Hypothalamus (tissue), 51 donors: ENCODE measurements at places on chromosomes 4 and X.

- no peak for DNase-seq
Measured at GRCh38 chr4:36278789-36279188, 2.6 kb upstream of the DTHD1 start.

DNA sequence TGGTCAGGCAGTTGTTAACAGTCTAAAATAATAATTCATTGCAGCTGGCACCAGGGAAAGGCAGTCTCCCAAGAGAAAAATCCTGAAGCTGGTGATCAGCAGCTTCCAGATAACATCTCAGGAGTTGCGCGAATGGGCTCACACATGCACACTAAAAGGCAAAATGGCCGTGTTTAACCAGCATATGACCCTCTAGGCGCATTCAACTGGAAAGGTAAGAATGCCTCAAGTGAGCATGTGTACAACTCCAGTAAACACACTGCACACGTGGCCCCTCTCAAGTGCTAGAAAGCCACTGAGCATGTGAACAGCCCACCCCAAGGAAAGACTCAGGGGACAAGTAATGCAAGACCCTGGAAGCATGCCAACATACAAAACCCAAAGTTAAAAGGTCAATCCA, 33.1 kb downstream of the STPG2 start:
- no peak for DNase-seq

DNA sequence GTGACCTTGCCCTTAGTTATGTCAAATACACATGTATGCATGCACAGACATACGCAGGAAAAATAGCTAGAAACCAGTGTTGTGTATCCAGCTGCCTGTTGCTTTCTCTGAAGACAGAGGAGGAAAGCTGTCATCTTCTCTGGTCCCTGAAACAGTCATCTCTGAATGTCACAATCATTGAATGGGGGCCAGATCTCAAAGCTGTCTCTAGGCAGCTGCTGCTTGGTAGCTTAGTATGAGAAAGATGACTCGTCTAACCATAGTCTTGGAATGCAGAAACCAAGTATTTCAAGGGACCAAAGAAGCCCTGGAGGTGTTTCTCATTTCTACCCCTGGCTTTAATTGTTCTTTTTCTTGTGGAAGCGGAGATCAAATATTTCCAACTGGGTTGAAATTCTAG, 4.0 kb downstream of the GRIA3 start:
- DNase-seq = no peak

DNA sequence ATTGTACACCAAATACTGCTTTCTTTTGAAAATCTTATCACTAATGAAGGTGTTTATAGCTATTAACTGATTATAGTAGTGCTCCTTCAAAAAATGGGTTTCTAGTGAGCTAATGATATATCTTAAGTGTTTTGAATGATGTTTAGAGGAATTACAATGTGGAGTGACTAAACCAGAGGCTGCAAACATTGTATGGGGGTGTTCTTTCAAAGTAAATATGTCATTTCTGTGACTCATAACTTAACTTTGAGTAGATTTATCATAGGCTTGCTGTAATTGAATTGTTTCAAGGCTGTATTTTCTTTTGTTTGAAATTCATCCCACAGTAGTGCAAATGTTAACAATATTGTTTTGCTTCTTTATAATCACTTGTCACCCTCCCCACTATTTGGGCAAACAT, 141.6 kb downstream of the IL1RAPL2 start:
- DNase-seq = no peak

- DNase-seq = no peak
Measured at GRCh38 chr4:39228377-39228776, 46.0 kb downstream of the WDR19 start.

DNA sequence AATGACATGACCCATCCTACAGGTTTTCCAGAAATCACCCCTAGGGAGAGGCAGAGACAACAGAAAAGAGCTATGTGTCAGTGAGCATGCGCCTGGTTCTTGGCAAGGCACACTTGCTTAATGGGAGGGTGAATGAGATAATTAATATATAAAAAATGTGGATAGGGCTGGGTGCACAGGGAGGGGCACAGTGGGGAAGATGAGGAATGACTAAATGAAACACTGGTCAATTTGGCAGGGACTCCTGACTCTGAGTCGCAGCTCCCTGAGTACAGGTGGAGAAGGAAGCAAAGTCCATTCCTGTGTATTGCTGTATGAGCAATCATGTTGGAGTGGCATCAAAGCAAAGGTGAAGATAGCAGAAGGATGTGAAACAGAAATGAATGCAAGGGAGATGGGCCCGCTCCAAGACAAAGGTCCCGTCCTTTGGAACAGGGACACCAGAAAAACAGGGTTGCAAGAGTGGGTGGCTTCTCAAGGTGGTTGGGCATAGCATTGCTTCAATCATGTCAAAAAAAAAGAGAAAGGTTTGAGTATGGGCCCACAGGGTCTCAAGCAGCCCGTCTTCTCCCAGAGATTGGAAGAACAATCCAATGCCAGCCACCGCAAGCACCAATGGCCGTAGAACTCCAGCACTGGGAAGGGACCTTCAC, 278.4 kb upstream of the AGTR2 start:
- no peak for DNase-seq

- DNase-seq = no peak
Measured at GRCh38 chr4:83864097-83864817, 328.3 kb downstream of the GPAT3 start.

DNA sequence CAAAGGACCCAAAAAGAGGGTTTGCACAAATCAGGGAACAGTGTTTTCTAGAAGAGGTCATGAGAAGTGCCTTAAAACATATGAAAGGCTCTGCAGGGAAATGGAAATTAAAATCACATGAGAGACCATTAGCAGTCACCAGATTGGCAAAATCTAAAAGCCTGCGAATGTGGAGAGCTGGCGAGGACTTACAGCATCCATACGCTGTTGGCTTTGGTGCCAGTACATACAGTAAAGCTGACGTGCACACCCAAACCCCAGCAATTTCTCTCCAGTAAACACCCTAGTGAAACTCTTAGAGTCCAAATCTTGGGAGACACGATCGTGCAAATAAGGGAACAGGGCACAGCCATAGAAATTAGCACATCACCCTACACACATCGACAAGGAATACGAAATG, 25.4 kb upstream of the PPP2R2C start:
- no peak for DNase-seq

GRCh38 chr4:70706516-70706915, 15.2 kb upstream of the RUFY3 start:
- DNase-seq = no peak

- no peak for DNase-seq
Measured at GRCh38 chr4:75530556-75531322, 16.5 kb downstream of the THAP6 start.

- DNase-seq = no peak
Measured at GRCh38 chr4:159445692-159446091, 342.8 kb downstream of the RAPGEF2 start.

DNA sequence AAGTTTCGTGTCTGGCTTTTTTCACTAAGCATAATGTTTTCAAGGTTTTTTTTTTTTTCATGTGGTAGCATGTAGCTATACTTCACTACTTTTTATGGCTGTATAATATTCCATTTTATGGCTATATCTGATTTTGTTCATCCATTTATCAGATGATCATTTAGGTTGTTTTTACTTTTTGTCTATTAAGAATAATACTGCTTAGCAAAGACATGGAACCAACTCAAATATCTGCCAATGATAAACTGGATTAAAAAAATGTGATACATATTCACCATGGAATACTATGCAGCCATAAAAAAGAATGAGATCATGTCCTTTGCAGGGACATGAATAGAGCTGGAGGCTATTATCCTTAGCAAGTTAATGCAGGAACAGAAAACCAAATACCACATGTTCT, 32.7 kb upstream of the ZNF280C start:
- DNase-seq = no peak

DNA sequence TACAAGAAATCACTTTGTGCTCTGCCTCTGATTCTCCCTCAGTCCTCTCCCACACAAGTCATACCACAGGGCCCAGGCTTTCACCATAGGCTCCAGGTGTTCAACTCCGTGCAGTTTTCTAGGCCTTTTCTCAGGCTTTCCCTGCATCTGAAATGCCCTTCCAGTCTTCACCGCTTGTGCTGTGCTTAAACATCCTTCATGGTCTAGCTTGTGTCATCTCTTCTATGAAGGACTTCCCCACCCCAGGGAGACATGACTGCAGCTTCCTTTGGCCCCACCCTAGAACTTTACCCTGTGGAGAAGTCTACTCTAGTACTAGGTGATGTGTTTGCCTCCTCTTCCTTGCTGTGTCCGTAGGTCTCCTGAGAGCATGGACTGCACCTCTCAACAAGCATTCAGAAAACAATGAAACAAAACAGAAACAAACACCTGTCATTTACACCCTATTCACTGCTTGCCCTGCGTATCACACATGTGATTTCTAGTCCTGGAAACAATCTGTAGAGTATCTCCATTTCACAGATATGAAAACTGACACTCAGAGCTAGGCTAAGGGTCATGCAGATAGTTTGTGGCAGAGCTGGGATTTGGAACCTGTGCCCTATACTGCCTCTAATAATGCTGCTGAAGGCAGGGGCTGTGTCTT, 22.7 kb upstream of the LEF1 start:
- DNase-seq = no peak

- DNase-seq = peak; percentile 37
Measured at GRCh38 chr4:140756319-140757231, at the start of gene TBC1D9. TBC1D9 (minus strand) TSS chr4:140756385; CDS start chr4:140756045, 340 bp downstream.

GRCh38 chrX:155086202-155086840, 15.0 kb downstream of the BRCC3 start:
- no peak for DNase-seq

- DNase-seq = no peak
Measured at GRCh38 chr4:17494258-17495190, 17.4 kb downstream of the QDPR start.
